ENCODE measurements at places on chromosomes 12 and 14. TPM values are rescaled to one million over a fixed set of nuclear protein-coding genes. Genes with fewer than 3 reads are reported as not detected.

GRCh38 chr14:69079188-69079742, 73.7 kb downstream of the DCAF5 start:
- DNase-seq: peak; percentile 95

DNA sequence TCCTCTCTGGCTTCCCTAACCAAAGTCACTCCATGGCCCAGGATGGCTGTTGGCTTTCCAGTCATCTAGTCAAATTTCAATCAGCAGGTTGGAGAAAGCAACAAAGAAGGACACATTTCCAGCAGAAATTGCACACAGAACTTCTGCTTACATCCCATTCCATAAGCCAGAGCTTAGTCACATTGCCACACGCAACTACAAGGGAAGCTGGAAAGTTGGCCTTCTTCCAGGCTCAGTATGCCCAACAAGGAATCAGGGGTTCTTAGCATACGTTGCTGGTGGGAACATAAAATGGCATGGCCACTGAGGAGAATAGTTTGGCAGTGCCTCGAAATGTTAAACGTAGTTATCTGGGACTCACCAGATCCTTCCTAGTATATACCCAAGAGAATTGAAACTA, 9.3 kb upstream of the APPL2 start:
- DNase-seq: no peak

- peak; percentile 25 for DNase-seq
These were observed 19.3 kb downstream of the CTSG start for GRCh38 chr14:24556756-24557155.

GRCh38 chr12:10363914-10364814, 25.7 kb downstream of the KLRK1 start:
- peak; percentile 65 for DNase-seq

DNA sequence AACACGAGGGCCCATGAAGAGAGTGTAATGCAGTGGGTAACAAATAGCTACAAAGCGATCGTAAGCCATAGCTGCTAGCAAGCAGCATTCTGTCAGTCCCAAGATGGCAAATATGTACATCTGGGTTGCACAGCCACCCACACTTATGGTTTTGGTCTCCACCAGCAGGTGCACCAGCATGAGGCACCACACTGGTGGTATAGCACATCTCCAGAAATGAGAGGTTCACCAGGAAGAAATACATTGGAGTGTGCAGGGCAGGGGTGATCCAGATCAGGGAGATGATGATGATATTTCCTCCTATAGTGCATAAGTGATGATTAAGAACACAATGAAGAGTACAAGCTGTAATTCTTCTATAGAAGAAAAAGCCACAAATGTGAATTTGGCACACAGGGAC, 26.4 kb upstream of the OR10A7 start:
- DNase-seq: no peak

DNA sequence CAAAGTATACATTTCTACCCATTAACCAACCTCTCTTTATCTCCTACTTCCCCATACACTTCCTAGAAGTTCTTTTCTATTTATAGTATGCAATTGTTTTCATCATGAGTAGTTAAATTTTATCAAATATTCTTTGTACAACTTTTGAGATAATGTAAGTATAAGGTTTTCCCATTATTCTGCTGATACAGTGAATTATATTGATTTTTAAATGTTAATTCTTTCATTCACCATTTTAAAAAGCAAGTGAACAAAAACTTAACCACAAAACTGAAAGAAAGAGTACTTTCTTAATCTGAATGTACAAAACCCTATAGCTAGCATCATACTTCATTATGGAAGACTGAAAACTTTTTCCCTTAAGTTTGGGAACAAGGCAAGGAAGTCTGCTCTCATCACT, 9.5 kb upstream of the SLCO1B3 start:
- DNase-seq: no peak

DNA sequence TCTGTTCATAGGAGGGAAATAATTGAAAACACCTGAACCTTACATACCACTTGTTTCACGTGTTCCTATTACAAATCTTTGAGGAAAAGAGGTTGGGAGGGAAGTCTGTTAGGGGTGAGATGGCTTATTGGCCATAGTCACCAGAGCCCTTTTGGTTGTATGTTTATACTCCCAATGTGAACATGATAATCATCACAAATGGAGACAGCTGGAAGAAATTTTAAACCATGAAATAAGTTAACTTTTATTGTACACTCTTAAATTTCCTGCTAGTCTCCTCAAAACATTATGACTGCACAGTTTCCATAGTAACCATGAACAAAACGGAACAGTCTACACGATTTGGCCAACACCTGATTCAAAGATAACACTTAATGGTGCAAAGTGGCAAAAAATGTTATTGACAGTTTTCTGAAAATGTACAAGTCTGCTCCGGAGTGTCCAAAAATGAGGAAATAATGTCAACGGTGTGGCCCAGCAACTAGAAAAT, 56.9 kb downstream of the LMNTD1 start:
- peak; percentile 34 for DNase-seq

- DNase-seq: no peak
These were observed 7.4 kb upstream of the GABARAPL1 start for GRCh38 chr12:10205220-10205807.

GRCh38 chr12:39329018-39329417, 113.9 kb downstream of the KIF21A start:
- peak; percentile 13 for DNase-seq

The FOXN4 gene
- not detected for total RNA-seq

GRCh38 chr14:22099942-22100763, 426.5 kb upstream of the OR4E1 start:
- DNase-seq: peak; percentile 11

DNA sequence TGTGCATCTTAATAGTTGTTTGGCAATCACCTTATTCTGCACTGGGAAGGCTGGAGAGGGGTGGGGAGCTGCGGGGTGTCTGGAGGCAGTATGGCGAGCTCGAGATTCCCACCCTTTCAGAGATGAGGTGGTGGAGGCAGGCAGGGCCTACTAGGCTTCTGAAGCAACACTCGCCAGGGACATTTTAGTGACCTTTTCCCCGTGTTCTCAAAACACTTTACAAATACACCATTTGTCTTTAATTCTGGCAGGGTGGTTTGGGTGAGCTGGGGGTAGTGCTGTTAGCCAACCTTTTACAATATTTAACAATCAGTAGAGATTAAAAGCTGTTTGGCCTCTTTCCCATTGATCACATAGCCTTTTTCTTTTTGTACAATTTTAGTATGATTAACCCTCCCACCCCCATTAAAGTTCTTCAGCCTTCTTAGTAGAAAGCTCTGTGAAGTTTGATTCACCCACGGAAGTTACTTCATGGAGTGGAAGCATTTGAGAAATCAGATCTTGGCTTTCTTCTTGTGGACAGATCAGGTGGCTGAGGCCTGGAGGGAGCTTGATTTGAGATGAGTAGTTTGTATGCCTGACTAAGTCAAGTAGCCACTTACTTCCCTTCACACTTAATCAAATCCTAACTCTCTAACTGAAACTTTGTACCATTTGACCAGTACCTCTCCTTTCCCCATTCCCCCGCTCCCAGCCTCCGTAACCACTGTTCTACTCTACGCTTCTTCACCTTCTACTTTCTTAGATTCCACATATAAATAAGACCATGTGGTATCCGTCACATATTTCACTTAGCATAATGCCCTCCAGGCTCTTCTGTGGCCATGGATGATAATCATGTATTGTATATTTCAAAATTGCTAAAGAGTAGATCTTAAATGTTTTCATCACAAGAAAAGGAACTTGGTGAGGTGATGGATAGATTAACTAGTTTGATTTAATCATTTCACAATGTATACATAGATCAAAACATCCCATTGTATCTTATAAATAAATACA, 41.0 kb downstream of the TRAF3 start:
- DNase-seq: peak; percentile 23

The RASAL1 gene
- total RNA-seq: not detected

- DNase-seq: no peak
These were observed 147.9 kb downstream of the PPFIA2 start for GRCh38 chr12:81610955-81611889.

- DNase-seq: no peak
These were observed 1.4 kb upstream of the RFLNA start for GRCh38 chr12:124293286-124294003.
